Astrocyte (in vitro differentiated cells and primary cell): ENCODE measurements at places on chromosomes 5 and 9. TPM values are rescaled to one million over a fixed set of nuclear protein-coding genes. Genes with fewer than 3 reads are reported as not detected.

The SPATA31A3 gene
- not detected in 2 replicates for total RNA-seq

The ST6GALNAC6 gene
- 30.4 and 37.5 TPM in 2 replicates for total RNA-seq

The PHF24 gene
- 0.07 and 0.16 TPM in 2 replicates for total RNA-seq

The CD74 gene
- total RNA-seq = 9.1 and 15.7 TPM in 2 replicates

The CYSRT1 gene
- total RNA-seq = 1.2 and 1.3 TPM in 2 replicates

The SLC46A2 gene
- total RNA-seq = not detected in 2 replicates

The ANKRD31 gene
- 0.07 and 0.14 TPM in 2 replicates for total RNA-seq

The POU5F2 gene
- total RNA-seq = 0.43 and 0.54 TPM in 2 replicates

The XPA gene
- 7.7 and 9.8 TPM in 2 replicates for total RNA-seq

The IFNA2 gene
- not detected in 2 replicates for total RNA-seq

The LCN12 gene
- not detected in 2 replicates for total RNA-seq

The VDAC1 gene
- 354 and 364 TPM in 2 replicates for total RNA-seq

- DNase-seq = peak; percentile 91
Measured at GRCh38 chr5:143350751-143351602, 52.5 kb downstream of the NR3C1 start.

DNA sequence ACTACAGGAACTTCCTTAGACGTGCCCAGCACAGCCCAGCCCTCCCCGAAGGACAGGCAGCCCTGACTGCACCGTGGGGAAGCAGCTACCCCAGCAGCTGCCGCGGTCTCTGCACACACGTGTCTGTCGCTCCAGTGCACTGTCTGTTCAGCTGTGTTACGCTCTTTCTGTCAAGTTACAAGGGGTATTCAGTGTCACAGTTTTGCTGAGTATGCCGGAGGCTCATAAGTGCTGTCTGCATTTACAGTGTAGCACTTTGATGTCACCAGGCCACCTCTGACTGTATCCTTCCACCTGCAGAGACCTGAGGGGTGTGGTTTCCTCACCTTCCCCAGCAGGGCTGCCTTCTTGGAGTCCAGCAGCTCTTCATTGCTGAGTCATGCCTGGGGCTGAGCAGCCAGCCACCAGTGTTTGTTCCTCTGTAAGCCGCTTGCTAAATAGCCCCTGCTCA lies 126.8 kb downstream of the EHMT1 start:
- DNase-seq = peak; percentile 36

DNA sequence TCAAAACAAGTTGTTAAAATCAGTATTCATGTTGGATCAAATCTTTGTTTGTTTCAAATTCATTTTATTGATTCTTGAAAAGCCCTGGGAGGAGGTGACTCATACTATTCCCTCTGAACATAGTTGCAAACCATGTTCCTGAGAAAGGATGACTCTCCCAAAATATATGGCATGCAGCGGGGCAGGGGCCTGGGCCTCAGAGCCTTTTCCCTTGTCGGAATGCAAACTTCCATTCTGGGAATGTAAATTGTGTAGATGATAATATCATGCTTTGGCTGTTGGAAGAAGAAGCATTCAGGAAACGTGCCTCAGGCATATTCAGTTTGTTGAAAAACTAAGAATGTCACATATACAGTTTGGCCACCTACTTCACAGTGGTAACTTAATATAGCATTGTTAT lies 242.0 kb downstream of the AUH start:
- DNase-seq = peak; percentile 43

DNA sequence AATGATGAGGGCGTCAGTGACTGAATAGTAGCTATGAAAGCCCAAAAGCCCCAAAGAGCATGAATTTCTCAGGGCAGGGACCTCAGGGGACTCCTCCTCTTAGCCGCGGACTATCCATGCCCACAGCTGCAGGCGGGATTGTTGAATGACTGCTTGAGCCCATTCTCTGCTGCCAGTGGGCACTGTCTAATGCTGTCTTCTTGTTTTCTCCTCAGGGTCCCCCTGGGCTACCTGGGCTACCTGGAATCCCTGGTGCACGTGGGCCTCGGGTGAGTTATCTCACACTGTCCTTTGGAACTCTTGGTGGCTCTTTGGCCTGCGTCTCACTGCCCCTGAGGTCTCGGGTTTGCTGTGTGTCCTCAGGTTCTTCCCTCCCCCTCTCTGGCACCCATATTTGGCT lies 22.7 kb downstream of the COL27A1 start:
- no peak for DNase-seq

GRCh38 chr9:76526026-76526425 lies 67.0 kb downstream of the GCNT1 start:
- no peak for DNase-seq

GRCh38 chr5:138654281-138654867 lies 79.2 kb upstream of the HSPA9 start:
- peak; percentile 76 for DNase-seq

GRCh38 chr5:73411936-73412596 lies 36.5 kb downstream of the FOXD1 start:
- DNase-seq = no peak

- DNase-seq = peak; percentile 18
Measured at GRCh38 chr5:110441035-110441434, 285.4 kb downstream of the TMEM232 start.

DNA sequence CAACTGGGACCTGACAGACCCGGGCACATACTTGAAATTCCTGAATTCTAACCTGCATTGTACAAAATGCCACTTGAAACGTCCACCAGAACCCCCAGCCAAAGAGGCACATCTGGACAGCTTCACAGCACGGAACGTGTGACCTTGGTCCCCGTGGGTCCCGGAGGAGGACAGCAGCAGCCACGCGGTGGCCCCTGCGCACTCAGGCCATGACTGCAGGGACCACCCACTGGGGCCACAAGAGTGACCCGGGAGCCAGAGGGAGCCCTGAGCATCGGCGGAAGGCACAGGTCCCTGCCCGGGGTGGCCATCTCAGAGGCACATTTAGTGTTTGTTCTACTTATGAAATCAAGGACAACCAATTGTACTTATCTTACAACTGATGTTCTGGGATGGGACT lies 2.1 kb upstream of the SNAPC4 start:
- no peak for DNase-seq

DNA sequence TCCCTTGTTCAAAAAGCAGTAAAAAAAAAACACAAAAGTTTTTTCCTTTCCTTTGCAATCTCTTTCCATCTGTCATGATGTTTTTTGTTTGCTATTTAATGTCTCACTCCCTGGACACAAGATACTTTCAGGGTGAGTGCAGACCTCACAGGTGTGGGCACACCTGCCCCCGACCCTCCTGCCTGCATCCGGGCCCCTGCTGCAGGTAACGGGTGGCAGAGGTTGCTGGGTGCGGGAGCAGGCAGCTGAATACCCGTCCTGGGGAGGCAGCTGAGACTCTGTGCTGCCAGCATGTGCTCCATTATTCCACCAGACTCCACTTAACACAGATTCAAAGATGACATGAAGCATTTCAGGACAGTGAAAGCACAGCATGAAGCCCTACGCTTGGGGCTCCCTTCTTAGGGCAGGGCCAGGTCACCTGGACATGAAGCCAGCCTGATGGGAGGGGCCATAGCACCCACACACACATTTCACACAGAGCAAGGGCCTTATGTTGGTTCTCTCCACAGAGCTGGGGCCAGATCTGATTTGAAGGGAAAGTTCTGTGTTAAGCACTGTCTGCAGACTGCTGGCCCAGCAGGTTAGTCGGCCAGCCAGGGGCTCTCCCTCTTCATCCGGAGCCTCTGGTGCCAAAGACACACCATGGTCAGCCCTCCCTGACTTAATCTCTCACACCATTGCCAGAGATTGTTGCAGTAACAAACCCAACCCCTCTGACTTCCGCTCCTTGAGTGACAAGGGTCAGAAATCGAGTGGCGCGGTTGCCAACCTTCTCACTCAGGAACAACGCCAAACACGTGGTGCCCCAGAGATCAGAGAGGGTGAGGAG lies 13.0 kb downstream of the NEK6 start:
- no peak for DNase-seq

GRCh38 chr9:13163287-13163686 lies 116.2 kb downstream of the MPDZ start:
- no peak for DNase-seq

GRCh38 chr5:141680751-141681201 lies 1.3 kb downstream of the ARAP3 start:
- DNase-seq = peak; percentile 21

DNA sequence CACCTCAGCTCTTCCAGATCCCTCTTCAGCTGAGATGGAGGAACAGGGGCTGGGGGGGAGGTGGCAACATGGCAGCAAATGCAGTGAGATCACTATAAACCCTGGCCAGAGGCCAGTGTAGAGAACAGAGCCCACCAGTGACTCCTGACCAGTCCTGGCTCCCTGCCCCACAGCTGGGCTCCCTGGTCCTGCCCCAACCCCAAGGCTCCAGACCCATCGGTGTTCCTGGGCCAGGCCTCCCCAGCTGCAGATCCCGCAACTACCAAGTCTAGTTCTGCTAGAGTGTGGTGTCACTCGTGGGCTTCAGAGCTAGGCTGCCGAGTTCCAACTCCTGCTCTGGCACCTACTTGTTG lies 16.8 kb downstream of the AKNA start:
- no peak for DNase-seq

- DNase-seq = peak; percentile 45
Measured at GRCh38 chr5:61431923-61432620, 100.0 kb downstream of the ZSWIM6 start.

DNA sequence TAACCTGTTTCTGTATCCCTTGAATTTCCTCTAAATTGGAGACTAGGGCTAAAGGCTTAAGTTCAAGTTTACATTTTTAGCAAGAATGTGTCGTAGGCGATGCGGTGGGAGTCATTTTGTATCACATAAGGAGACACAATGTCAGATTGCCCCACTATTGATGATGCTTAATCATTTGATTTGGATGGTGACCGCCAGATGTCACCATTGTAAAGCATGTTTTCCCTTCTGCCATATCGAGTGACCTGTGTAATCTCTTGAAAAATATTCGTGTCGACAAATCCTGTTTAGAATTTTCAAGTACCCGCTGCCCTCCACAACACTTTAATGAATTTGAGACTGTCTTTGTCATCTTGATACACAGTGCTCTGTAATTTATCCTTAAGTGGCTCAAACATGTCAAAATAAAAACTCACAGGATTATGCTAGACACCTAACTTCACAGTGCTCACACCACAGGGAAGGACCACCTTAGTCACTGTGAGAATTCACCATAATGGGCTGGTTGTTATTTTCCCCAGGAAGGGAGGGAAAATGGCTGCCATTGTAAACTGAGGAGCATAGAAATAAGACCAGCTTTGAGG lies 34.5 kb upstream of the SLC46A2 start:
- peak; percentile 1 for DNase-seq

DNA sequence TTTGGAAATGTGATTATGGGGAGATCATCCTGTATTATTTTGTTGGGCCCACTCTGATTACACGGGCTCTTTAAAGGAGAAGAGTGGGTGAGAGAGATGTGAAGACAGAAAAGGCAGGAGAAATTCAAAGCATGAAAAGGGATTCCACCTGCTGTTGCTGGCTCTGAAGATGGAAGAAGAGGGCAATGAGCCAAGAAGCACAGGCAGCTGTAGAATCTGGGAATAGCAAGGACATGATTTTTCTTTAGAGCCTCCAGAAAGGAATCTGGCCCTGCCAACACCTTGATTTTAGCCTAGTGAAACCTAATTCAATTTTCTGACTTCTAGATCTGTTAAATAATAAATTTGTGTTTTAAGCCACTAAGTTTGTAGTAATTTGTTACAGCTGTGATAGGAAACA lies 11.3 kb downstream of the C9 start:
- no peak for DNase-seq

- DNase-seq = no peak
Measured at GRCh38 chr5:1511651-1512540, 11.9 kb downstream of the LPCAT1 start.

DNA sequence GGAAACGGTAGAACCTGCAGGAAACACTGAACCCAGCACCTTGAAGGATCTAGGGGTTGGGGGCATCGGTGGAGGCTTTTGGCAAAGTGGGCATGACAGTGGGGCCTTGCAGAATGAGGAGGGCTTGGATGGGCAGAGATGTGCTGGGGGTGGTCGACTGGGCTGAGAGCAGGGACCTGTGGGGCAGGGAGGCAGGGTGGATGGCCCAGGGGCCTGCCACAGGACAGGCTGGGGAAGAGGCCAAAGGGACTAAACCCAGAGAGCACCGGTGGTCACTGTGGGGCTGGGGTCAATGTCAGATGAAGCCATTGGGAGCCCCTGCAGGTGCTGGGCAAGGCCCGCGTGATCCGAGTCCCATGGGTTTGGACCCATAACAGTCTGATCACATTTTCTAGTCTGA lies 175.3 kb downstream of the DAB2IP start:
- DNase-seq = no peak

GRCh38 chr9:84827216-84827765 lies 157.8 kb downstream of the NTRK2 start:
- no peak for DNase-seq

GRCh38 chr9:752681-753200 lies 88.8 kb upstream of the DMRT1 start:
- DNase-seq = no peak

GRCh38 chr5:62606878-62607277 lies 28.3 kb downstream of the LRRC70 start:
- peak; percentile 16 for DNase-seq

- peak; percentile 72 for DNase-seq
Measured at GRCh38 chr9:129550199-129550839, 70.6 kb downstream of the C9orf50 start.

- peak; percentile 42 for DNase-seq
Measured at GRCh38 chr5:178895615-178896571, at the start of gene ZFP2. TSS of gene ZFP2 (plus strand) at chr5:178895913. CDS start at chr5:178931314, 35,401 bp downstream.

- no peak for DNase-seq
Measured at GRCh38 chr9:18463991-18464390, 10.0 kb upstream of the ADAMTSL1 start.

- DNase-seq = peak; percentile 65
Measured at GRCh38 chr9:134323741-134324358, 2.4 kb upstream of the RXRA start.

- peak; percentile 72 for DNase-seq
Measured at GRCh38 chr5:126967808-126968466, 62.4 kb downstream of the MARCHF3 start.

- no peak for DNase-seq
Measured at GRCh38 chr5:2534970-2535369, 216.5 kb downstream of the IRX2 start.

DNA sequence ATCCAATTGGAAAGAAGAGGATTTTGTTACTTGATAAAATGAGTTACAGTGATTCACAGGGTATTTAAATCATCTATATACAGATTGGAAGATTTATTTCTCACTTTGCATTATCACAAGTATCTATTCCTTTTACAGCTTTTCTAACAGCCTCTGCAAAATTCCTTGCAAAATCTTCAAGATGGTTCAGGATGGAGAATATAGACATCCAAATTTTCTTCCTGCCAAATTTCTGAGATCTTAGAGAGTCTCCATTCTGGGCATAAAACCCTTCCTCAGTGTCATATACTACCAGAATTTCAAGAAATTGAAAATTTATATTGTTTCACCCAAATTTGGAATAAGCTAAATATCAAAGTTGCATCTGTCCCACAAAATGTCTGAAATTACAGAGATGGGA lies 259.1 kb upstream of the FAM174A start:
- no peak for DNase-seq
